ENCODE measurements at places on chromosomes 12 and 14.

GRCh38 chr12:4251216-4251891 is 22.2 kb upstream of the CCND2 start:
- no peak for DNase-seq

- no peak for DNase-seq
Measured at GRCh38 chr14:58533446-58533845, 104.3 kb upstream of the DACT1 start.

GRCh38 chr12:117968826-117969659 is at the start of gene KSR2:
KSR2 (minus strand) TSS chr12:117968990; CDS start chr12:117968255, 735 bp downstream.
- peak; percentile 98 for DNase-seq

DNA sequence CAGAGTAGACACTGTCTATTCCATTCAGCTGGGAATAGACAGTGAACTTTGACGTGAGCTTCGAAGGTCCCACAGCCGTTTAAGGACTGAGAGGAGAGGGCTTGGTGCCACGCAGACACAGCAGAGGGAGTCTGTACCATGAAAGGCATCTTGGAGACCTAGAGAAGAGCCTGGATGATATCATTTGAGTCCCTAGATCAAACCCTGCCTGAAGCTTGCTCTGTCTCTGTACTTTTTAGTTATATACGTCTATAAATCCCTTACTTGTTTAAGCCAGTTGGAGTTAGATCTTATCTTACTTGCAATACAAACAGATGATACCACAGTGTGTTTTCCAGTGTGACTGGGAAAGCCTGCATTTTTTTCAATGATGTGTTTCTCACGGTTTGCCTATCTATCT is 128.9 kb upstream of the RTL1 start:
- no peak for DNase-seq

DNA sequence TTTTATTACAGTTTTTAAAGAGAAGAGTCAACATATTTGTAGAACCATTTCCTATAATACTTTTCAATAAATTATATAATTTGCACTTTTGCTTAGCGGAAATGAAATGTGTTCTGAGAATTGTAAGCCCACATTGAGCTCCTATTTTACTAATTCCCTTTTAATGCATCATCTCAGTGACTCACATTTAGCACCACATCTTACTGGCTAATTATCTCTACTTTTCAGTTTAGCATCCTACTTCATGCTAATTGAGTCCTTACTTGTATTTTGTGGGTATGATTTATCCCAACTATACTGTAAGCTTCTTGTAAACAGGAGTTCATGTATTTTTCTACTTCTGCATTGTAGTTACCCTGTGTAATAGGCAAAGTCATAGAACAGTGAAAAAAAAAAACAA is 67.5 kb downstream of the TMX1 start:
- no peak for DNase-seq

All from NCI-H146 (cell line).